ENCODE measurements at places on chromosomes 7 and 10. TPM values are rescaled to one million over a fixed set of nuclear protein-coding genes. Genes with fewer than 3 reads are reported as not detected.

BTBD16 gene
- polyA plus RNA-seq = 0.69 TPM

HIBADH gene
- polyA plus RNA-seq = 49.5 TPM

RPEL1 gene
- polyA plus RNA-seq = 0.20 TPM

GNG11 gene
- 26.3 TPM for polyA plus RNA-seq

ACSL5 gene
- 0.15 TPM for polyA plus RNA-seq

ATP5F1C gene
- 432 TPM for polyA plus RNA-seq

ABCB4 gene
- polyA plus RNA-seq = not detected

ERVW-1 gene
- polyA plus RNA-seq = not detected

IFIT3 gene
- 2.1 TPM for polyA plus RNA-seq

DNA sequence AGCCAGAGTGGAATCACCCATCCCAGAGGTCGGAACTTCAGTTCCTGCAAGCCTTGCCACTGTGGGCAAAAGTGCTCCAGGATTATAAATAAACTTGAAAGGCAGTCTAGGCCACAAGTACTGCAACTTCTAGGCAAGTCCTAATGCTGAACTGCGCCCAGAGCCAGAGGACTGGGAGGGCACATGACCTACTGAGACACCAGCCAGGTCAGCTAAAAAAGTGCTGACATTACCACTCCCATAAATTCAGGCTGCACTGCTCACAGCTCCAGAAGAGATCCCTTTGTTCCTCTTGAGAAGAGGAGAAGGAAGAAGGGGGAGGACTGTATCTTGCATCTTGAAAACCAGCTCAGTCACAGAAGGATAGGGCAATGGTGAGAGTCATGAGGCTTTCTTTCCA is 1084.1 kb upstream of the PHF14 start:
- DNase-seq = no peak

GRCh38 chr7:106517508-106517907 is 143.4 kb downstream of the CCDC71L start:
- DNase-seq = no peak

- DNase-seq = no peak
These were observed 3.7 kb upstream of the FZD9 start for GRCh38 chr7:73429622-73430505.

- no peak for DNase-seq
These were observed 49.1 kb downstream of the PRKCQ start for GRCh38 chr10:6530966-6531365.

- DNase-seq = no peak
These were observed 121.6 kb downstream of the EGFR start for GRCh38 chr7:55140221-55140940.

GRCh38 chr7:25066253-25066652 is 58.8 kb downstream of the CYCS start:
- DNase-seq = no peak

- no peak for DNase-seq
These were observed 73.0 kb downstream of the PLXDC2 start for GRCh38 chr10:19889256-19889655.

DNA sequence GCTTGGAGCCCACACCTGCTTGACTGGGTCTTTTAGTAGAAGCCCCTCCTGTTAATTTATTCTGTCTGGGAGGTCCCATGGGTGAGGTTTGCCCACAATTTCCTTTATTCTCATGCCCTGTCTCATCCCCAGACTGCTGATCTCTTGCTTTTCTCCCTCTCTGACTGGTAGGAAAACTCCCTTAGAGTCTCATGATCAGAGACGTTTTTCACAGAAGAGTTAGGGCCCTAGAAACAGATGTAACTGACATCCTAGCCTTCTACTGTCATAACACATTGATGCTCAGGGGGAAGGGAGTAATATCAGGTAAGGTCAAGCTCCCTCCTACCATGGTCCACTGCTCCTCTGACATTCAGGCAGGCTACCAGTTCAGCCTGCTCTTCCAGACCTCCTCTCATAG is 43.7 kb upstream of the WASL start:
- DNase-seq = no peak

DNA sequence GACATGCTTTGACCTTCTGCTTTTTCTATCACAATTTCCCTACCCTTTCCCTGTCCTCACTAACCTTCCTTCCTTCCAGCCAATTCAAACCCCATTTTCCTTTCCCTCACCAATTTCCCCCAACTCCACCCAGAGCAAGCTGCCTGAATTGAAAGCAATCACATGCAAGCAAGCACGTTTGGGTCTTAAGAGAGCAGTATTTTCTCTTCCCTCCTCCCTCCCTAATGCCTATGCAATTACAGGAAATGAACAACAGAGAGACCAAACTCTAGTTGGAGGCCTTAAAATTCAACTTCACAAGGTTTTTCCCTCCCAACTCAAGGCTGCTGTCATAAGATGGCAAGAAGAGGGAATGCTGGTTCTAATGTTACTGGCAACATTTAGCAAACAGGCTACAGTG is 117.2 kb downstream of the MYOF start:
- DNase-seq = no peak

DNA sequence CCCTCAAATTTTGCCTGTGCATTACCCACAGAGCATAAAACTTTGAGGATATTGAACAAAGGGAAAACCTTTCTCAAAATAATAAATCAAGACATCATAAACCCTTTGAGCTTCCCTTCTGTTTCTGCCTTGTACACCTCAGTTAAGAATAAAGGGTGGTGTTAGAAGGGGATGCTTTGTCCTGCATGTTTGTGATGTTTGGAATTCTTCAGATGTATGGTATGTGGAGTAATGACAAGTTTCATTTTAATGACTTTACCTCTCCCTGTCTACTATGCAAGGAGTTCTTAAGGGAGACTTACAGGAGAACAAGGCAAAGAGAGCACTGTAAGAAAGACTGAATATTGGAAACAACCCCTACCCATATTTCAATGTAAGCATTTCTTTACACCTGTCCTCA is 99.2 kb downstream of the HECW1 start:
- no peak for DNase-seq

Data from A549 (cell line).